GM23248 (cell line): ENCODE measurements at places on chromosomes 5 and 9.

- DNase-seq, result no peak
Measured at GRCh38 chr9:23321049-23321448, 505.0 kb downstream of the ELAVL2 start.

- no peak for DNase-seq
Measured at GRCh38 chr5:6181147-6181729, 197.1 kb downstream of the MED10 start.

DNA sequence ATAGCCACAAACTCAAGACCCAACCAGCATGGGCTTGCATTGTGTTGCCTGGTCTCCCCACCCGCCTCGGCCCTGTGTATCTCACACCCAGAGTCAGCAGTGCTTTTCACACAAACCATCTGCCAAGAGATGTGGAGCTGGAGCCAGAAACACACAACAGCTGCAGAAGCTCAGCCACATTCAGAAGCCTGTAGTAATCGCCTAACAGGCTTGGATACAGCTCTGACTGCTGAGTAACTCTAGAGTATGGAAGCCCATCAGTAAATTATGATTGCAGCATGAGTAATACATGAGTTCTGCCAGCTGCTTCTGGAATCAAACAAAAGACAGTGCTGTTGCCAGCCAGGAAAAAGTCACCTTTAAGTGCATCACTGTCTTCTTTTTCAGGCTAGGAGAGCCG is 16.0 kb downstream of the TEK start:
- peak; percentile 97 for DNase-seq

DNA sequence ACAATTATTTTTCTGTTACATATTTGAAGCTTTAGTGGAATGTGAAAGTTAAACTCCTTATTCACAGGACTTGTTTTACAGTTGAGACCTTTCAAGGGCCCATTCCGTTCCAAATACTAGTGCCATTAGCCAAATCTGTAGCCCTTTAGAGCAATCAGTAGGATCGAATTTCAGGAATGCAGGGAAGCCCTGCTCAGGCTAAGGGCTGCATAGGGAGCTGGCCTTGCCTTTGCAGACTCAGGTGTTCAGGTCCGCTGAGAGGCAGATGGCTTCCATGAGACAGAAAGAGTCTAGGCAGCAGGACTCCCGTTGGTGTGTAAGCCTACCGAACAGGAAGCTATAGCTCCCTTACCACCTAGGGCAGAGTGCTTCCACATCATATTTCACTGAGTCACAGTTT is 150.1 kb upstream of the SLC27A6 start:
- no peak for DNase-seq
